HCT116 (cell line): ENCODE measurements at places on chromosomes 3 and 15.
A peak's percentile ranks its signal among the peaks of the same experiment; 100 is the strongest.

DNA sequence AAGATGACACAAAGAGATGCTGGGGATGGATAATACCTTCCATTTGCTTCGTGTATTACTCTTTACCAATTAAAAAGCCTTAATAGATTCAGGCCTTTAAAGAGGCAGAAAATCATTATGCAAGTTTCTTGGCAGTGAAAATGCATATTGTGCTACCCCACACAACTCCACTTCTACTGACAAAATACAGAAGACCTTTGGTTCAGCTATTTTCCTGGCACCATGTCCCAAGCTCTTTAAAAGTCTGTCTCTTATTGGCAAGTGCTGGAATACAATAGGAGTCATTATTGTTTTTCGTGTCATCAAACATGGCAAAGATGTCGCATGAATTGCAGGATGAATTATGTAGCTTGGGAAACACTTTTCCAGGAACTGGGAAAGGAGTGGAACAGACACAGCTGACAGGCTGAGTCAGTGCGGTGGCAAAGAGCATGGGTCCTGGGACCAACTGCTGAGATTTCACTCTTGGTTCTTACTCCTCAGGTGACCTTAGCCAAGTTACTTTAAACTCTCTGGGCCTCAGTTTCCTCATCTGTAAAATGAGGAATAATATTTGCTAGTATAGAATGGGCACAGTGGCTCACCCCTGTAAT lies 5.5 kb upstream of the TSPAN3 start:
- H3K27ac ChIP-seq, result no peak overlapping the region
- DNase-seq, result no peak
- no peaks in the 10 kb centered on the region for H3K36me3 ChIP-seq
- no peak overlapping the region for H3K4me3 ChIP-seq

DNA sequence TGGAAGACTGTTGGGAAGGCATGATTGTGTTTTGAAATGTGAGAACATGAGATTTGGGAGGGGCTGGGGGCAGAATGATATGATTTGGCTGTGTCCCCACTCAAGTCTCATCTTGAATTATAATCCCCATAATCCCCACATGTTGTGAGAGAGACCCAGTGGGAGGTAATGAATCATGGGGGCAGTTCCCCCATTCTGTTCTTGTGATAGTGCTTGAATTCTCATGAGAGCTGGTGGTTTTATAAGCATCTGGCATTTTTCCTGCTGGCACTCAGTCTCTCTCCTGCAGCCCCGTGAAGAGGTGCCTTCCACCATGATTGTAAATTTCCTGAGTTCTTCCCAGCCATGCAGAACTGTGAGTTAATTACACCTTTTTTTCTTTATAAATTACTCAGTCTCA lies 430.5 kb downstream of the OTOL1 start:
- no peak for DNase-seq
- H3K4me3 ChIP-seq, result no peak overlapping the region
- no peaks in the 10 kb centered on the region for H3K36me3 ChIP-seq
- no peak overlapping the region for H3K27ac ChIP-seq
- H3K27me3 ChIP-seq, result no peaks in the 10 kb centered on the region
- H3K4me1 ChIP-seq, result no peaks in the 10 kb centered on the region

- H3K4me1 ChIP-seq, result peaks cover 34% of the 10 kb centered on the region
- DNase-seq, result peak; percentile 51
- no peaks in the 10 kb centered on the region for H3K27me3 ChIP-seq
- H3K27ac ChIP-seq, result peak overlapping the region; percentile 75
- H3K36me3 ChIP-seq, result peaks cover 4% of the 10 kb centered on the region; the same call in 1 of the 2 replicates
These were observed 443 bp upstream of the NR2F2 start for GRCh38 chr15:96330064-96330449.

DNA sequence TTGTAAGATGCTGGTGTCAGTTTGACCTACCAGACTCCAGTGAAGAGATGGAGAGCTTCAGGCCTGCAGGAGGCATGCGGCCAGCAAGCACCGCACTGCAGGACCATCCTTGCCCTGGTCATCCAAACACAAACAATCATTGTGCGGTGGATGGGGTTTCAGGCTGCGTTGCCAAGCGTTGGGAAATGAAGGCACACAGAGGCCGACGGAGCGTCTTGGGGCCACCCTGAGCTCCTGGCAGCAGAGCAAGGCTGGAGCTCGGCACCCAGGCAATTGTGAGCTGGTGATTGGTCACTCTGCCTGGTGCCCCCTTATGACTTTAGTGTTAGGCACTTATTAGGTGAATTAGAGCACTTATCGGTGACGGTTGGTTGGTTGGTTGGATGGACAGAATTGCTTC lies 222.6 kb upstream of the RGMA start:
- no peak overlapping the region for H3K4me3 ChIP-seq
- no peak overlapping the region for H3K27ac ChIP-seq
- no peaks in the 10 kb centered on the region for H3K4me1 ChIP-seq
- no peaks in the 10 kb centered on the region for H3K36me3 ChIP-seq
- H3K27me3 ChIP-seq, result peaks cover 10% of the 10 kb centered on the region

GRCh38 chr3:56810577-56811545 lies 9.1 kb upstream of the ARHGEF3 start:
- H3K27me3 ChIP-seq, result no peaks in the 10 kb centered on the region
- H3K4me3 ChIP-seq, result no peak overlapping the region
- H3K27ac ChIP-seq, result no peak overlapping the region
- peaks cover 6% of the 10 kb centered on the region; the same call in 1 of the 2 replicates for H3K4me1 ChIP-seq

GRCh38 chr15:98923171-98923570 lies 84.4 kb downstream of the PGPEP1L start:
- H3K36me3 ChIP-seq, result no peaks in the 10 kb centered on the region
- H3K4me3 ChIP-seq, result no peak overlapping the region
- H3K4me1 ChIP-seq, result no peaks in the 10 kb centered on the region
- no peak overlapping the region for H3K27ac ChIP-seq

- H3K4me1 ChIP-seq, result no peaks in the 10 kb centered on the region
- H3K27ac ChIP-seq, result no peak overlapping the region
- H3K36me3 ChIP-seq, result no peaks in the 10 kb centered on the region
- no peak for DNase-seq
- H3K4me3 ChIP-seq, result no peak overlapping the region
- no peaks in the 10 kb centered on the region for H3K27me3 ChIP-seq
These were observed 583.0 kb downstream of the FOXP1 start for GRCh38 chr3:71000483-71000882.

DNA sequence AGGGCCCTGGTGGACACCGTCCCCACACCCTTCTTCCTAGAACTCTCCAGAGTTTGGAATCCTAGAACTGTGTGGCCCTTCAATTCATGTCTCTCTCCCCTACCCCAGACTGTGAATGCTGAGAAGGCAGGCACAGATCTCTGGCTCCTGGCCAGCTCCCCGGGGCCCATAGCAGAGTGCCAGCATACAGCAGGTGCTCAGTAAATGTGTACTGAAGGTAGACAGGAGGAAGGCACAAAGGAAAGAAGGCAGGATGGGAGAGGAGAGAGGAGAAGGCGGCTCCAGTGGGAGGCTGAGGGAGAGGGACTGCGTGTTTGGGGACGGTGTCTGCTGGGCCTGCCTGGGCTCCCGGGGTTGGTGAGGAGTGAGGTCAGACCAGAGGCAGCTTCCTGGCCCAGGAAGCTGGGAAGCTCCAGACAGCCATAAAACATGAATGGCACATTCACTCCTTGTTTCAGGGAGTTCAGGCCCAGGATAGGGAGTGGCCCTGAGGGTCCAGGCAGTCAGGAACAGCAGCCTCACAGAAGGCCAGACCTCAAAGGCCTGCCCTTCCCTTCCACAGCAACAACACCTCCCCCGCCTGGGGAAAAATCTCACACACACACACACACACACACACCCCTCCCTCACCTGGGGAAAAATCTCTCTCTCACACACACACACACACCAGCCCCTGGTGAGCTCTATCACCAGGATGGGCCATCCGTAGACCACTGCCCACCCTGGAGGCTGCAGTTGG lies 137.1 kb upstream of the PRR20G start:
- H3K36me3 ChIP-seq, result no peaks in the 10 kb centered on the region
- DNase-seq, result no peak
- H3K27me3 ChIP-seq, result peaks cover 9% of the 10 kb centered on the region; the same call in 1 of the 2 replicates
- no peak overlapping the region for H3K27ac ChIP-seq
- no peak overlapping the region for H3K4me3 ChIP-seq

GRCh38 chr3:167973046-167973445 lies 122.7 kb downstream of the GOLIM4 start:
- no peaks in the 10 kb centered on the region for H3K27me3 ChIP-seq
- H3K4me3 ChIP-seq, result no peak overlapping the region
- H3K27ac ChIP-seq, result no peak overlapping the region
- H3K36me3 ChIP-seq, result no peaks in the 10 kb centered on the region

DNA sequence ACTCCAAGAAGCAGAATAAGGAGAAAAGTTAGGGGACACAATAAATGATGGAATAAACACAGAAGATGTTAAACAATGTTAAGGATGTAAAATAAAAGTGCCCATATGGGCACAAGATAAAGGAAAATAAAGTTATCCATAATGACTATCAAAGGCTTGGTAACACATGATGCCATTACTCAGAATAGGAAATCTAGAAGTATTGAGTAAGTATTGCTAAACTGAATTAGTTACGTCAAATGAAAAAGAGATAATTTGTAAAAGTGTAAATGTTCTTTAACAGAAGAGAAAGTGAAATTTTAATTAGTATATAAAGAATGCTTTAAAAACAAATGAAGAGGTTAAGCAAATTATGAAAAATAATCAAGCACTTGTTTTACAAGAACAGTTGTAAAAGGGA lies 6.7 kb downstream of the COPS2 start:
- H3K4me1 ChIP-seq, result peaks cover 16% of the 10 kb centered on the region
- no peak for DNase-seq
- no peak overlapping the region for H3K4me3 ChIP-seq
- no peaks in the 10 kb centered on the region for H3K27me3 ChIP-seq
- H3K36me3 ChIP-seq, result no peaks in the 10 kb centered on the region; the same call in 1 of the 2 replicates
- no peak overlapping the region for H3K27ac ChIP-seq

DNA sequence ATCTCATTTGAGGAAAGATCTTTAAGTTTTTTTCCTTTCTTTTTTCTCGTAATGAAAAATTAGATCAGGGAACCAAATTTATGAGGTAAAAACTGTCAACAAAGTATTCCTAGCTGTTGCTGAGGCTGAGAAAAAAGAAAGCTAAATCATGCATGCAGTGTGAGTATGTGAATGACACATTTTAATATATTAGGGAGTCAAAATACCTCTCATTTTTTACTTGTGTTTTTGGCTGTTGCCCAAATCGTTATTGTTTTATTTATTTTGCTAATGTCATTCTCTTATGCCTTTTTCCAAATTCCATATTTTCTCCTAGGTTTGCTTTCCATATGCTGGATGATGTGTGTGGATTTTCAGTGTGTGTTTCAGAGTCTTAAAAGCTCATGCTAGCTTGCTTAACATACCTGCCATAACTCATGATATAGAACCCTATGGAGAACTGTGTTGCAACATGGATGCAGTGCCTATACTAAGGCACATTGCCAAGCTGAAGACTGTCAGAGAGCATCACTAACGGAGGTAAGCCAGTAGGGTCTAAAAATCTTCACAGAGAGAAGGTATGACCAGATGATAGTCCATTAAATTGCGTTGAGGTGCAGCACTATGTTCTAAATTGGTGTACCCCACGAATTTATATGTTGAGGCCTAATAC lies 629.5 kb upstream of the KCNMB2 start:
- H3K27me3 ChIP-seq, result no peaks in the 10 kb centered on the region
- no peaks in the 10 kb centered on the region for H3K4me1 ChIP-seq
- no peak overlapping the region for H3K27ac ChIP-seq
- no peak for DNase-seq

- no peaks in the 10 kb centered on the region for H3K4me1 ChIP-seq
- no peak overlapping the region for H3K4me3 ChIP-seq
- H3K36me3 ChIP-seq, result peaks cover 36% of the 10 kb centered on the region
These were observed 44.1 kb downstream of the INO80 start for GRCh38 chr15:41072013-41072412.

- H3K4me1 ChIP-seq, result no peaks in the 10 kb centered on the region
- no peak overlapping the region for H3K4me3 ChIP-seq
- DNase-seq, result no peak
- no peaks in the 10 kb centered on the region for H3K27me3 ChIP-seq
- H3K36me3 ChIP-seq, result no peaks in the 10 kb centered on the region
These were observed 15.6 kb downstream of the CLDN1 start for GRCh38 chr3:190306513-190307163.

DNA sequence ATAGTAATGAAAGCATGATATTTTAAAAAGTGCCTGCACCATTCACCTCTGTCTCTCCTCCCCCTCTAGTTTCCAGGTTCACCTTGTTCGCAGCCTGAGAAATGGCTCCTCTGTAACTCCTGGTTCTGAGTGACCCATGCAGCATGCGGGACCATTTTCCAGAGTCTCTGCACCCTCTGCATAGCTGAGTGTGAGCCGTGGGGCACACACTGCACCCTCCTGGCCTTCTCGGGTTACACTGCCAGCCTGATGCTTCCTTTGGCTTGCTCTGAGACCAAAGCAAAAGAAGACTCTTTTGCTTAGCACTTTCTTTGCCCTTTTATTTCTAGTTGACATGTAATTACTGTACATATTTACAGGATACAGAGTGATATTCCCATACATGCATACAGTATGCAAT lies 287.3 kb downstream of the GABRG3 start:
- no peaks in the 10 kb centered on the region for H3K4me1 ChIP-seq
- no peak overlapping the region for H3K4me3 ChIP-seq
- no peak overlapping the region for H3K27ac ChIP-seq
- no peaks in the 10 kb centered on the region for H3K36me3 ChIP-seq
- H3K27me3 ChIP-seq, result no peaks in the 10 kb centered on the region

DNA sequence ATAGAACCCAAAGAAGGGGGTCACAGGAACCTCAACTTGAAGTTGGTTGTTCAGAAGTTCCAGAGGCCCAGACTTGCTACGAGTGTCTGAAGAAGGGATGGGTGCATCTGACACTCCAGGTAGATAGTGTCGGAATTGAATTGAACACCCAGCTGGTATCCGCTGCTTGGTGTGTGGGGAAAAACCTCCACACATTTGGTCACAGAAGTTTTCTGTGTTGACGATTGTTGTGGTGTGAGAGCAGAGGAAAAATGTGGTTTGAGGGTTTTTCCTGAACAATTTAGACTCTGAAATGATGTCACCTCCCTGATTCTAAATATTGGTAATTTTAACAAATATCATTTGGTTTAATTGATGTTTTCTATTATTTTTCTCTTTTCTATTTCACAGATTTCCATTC lies 218.8 kb upstream of the CTNNB1 start:
- no peak overlapping the region for H3K4me3 ChIP-seq
- H3K36me3 ChIP-seq, result no peaks in the 10 kb centered on the region
- 0 out of 2 replicates have a peak, but pooled peaks cover 8% of the 10 kb centered on the region for H3K27me3 ChIP-seq
- H3K4me1 ChIP-seq, result no peaks in the 10 kb centered on the region
- H3K27ac ChIP-seq, result no peak overlapping the region
- DNase-seq, result no peak

- no peak overlapping the region for H3K4me3 ChIP-seq
- peaks cover 12% of the 10 kb centered on the region for H3K4me1 ChIP-seq
- no peaks in the 10 kb centered on the region for H3K27me3 ChIP-seq
- H3K36me3 ChIP-seq, result peaks cover 37% of the 10 kb centered on the region; the same call in 1 of the 2 replicates
- DNase-seq, result no peak
These were observed 37.5 kb downstream of the MAPK6 start for GRCh38 chr15:52056496-52056895.

DNA sequence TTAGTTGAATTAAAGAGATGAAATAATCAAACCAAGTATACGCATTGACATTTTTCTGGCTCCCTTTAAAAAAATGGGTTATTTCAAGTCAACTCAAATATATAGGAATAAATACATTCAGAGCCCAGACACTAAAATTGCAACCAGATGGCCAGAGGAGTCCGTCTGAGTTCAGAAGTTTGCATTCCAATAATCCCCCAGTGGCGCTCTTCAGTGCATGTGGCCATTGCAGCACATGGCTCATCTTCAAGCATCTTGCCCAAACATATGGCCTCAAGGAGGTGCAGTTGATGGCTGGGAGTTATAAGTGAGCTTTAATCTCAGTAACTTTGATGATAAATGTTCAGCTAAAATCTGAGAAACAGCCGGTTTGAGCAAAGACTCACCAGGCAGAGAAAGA lies 295.8 kb upstream of the LRRN1 start:
- no peaks in the 10 kb centered on the region for H3K36me3 ChIP-seq
- no peak for DNase-seq
- H3K4me3 ChIP-seq, result no peak overlapping the region
- H3K27ac ChIP-seq, result no peak overlapping the region
- H3K27me3 ChIP-seq, result no peaks in the 10 kb centered on the region
